Activated naive CD8-positive, alpha-beta T cell treated with anti-CD3 and anti-CD28 coated beads for 36 hours (primary cell): ENCODE measurements at places on chromosomes 4 and X. TPM values are rescaled to one million over a fixed set of nuclear protein-coding genes. Genes with fewer than 3 reads are reported as not detected.

The GPC3 gene
- 0.18 TPM for total RNA-seq

The HTN3 gene
- total RNA-seq: not detected

The PRICKLE3 gene
- 16.3 TPM for total RNA-seq

The SLITRK4 gene
- total RNA-seq: not detected

The HSFX4 gene
- not detected for total RNA-seq

The MAGEA2B gene
- total RNA-seq: not detected

The ANKRD50 gene
- total RNA-seq: 0.48 TPM

The IGFBP7 gene
- total RNA-seq: not detected

The GLUD2 gene
- total RNA-seq: 0.14 TPM

The CXCL5 gene
- total RNA-seq: not detected

The AWAT2 gene
- total RNA-seq: not detected

The MAGEB1 gene
- total RNA-seq: not detected

The APBB2 gene
- total RNA-seq: 3.1 TPM

The SNX12 gene
- 44.8 TPM for total RNA-seq

The FOXR2 gene
- total RNA-seq: not detected

The ARHGAP24 gene
- 0.62 TPM for total RNA-seq

The IRS4 gene
- not detected for total RNA-seq

The TIMM8A gene
- 36.0 TPM for total RNA-seq

The RPA4 gene
- not detected for total RNA-seq

The HELQ gene
- total RNA-seq: 11.9 TPM

The GYPA gene
- not detected for total RNA-seq

The CT45A1 gene
- not detected for total RNA-seq

The KCTD8 gene
- total RNA-seq: not detected

The FAM47A gene
- not detected for total RNA-seq

The POLN gene
- total RNA-seq: 0.92 TPM

The MTNR1A gene
- total RNA-seq: not detected

The CYLC1 gene
- not detected for total RNA-seq

The ATP1B4 gene
- total RNA-seq: not detected

The GLRA3 gene
- not detected for total RNA-seq

The NSDHL gene
- total RNA-seq: 21.3 TPM

The TMPRSS11D gene
- total RNA-seq: not detected

The TGIF2LX gene
- total RNA-seq: not detected

The PRKX gene
- total RNA-seq: 26.0 TPM

The CXXC4 gene
- not detected for total RNA-seq

The CLCN3 gene
- total RNA-seq: 18.5 TPM

The PTPN13 gene
- 0.10 TPM for total RNA-seq

The TBC1D9 gene
- 0.04 TPM for total RNA-seq

The VCX3B gene
- total RNA-seq: not detected

The GABRG1 gene
- not detected for total RNA-seq

The FTSJ1 gene
- total RNA-seq: 98.8 TPM

The PFKFB1 gene
- 0.54 TPM for total RNA-seq

The ODAPH gene
- total RNA-seq: not detected

The HPF1 gene
- total RNA-seq: 27.5 TPM

The GPC4 gene
- not detected for total RNA-seq

The BEND2 gene
- not detected for total RNA-seq

The RHOXF2B gene
- not detected for total RNA-seq

The FRMPD4 gene
- total RNA-seq: not detected

The GAGE13 gene
- not detected for total RNA-seq

The FAM50A gene
- total RNA-seq: 46.4 TPM

The SPANXC gene
- total RNA-seq: not detected

The SLITRK2 gene
- not detected for total RNA-seq

The CT45A3 gene
- total RNA-seq: not detected

The HS6ST2 gene
- total RNA-seq: 0.39 TPM

The PGRMC1 gene
- total RNA-seq: 49.3 TPM

The SPP1 gene
- not detected for total RNA-seq

The MAP7D2 gene
- 0.90 TPM for total RNA-seq

The ZNF280C gene
- total RNA-seq: 6.5 TPM

The CWH43 gene
- total RNA-seq: not detected
